ENCODE measurements at places on chromosomes 11 and 22. TPM values are rescaled to one million over a fixed set of nuclear protein-coding genes. Genes with fewer than 3 reads are reported as not detected.

Gene PAAF1
- 15.4 TPM for total RNA-seq

Gene KRTAP5-2
- 4.6 TPM for total RNA-seq

Gene GUCY1A2
- 1.1 TPM for total RNA-seq

Gene SOX6
- 24.6 TPM for total RNA-seq

Gene SLC25A18
- total RNA-seq = 3.1 TPM

Gene RAB38
- 27.8 TPM for total RNA-seq

Gene RIBC2
- 0.30 TPM for total RNA-seq

Gene OR51B5
- total RNA-seq = not detected

Gene RPLP2
- 871 TPM for total RNA-seq

Gene ROBO4
- total RNA-seq = 2.5 TPM

Gene F2
- not detected for total RNA-seq

Gene NXPE4
- total RNA-seq = not detected

Gene NRGN
- total RNA-seq = not detected

Gene UBQLNL
- total RNA-seq = 1.9 TPM

Gene PHETA2
- 8.9 TPM for total RNA-seq

Gene LIF
- 7.3 TPM for total RNA-seq

Gene OR52H1
- total RNA-seq = 2.1 TPM

Gene APLNR
- 0.42 TPM for total RNA-seq

Gene GGTLC2
- not detected for total RNA-seq

Gene IFITM1
- total RNA-seq = 50.7 TPM

Gene C1QTNF5
- total RNA-seq = 5.7 TPM

Gene DBX1
- not detected for total RNA-seq

Gene MSANTD4
- 5.2 TPM for total RNA-seq

Gene B4GAT1
- total RNA-seq = 14.4 TPM

Gene SCYL1
- total RNA-seq = 82.8 TPM

Gene SPDYC
- total RNA-seq = not detected

Gene TP53AIP1
- total RNA-seq = 19.2 TPM

Gene PKDREJ
- not detected for total RNA-seq

Gene CFAP68
- 37.1 TPM for total RNA-seq

Gene SESN3
- 27.6 TPM for total RNA-seq

Gene RBX1
- 42.3 TPM for total RNA-seq

Gene LRP5
- total RNA-seq = 37.8 TPM

Gene PLAAT5
- total RNA-seq = 1.8 TPM

Gene ZDHHC13
- 23.8 TPM for total RNA-seq

Gene AIFM3
- total RNA-seq = 0.72 TPM

Gene VSIG10L2
- 2.0 TPM for total RNA-seq

Data from suprapubic skin (tissue), 4 donors.